Posterior vena cava (tissue), 2 donors: ENCODE measurements at places on chromosomes 2 and 18.

- no peak for DNase-seq
Observed at GRCh38 chr2:157261199-157261782, 3.8 kb downstream of the GALNT5 start.

- DNase-seq: no peak
Observed at GRCh38 chr2:127386246-127386645, 1.5 kb downstream of the MAP3K2 start.

DNA sequence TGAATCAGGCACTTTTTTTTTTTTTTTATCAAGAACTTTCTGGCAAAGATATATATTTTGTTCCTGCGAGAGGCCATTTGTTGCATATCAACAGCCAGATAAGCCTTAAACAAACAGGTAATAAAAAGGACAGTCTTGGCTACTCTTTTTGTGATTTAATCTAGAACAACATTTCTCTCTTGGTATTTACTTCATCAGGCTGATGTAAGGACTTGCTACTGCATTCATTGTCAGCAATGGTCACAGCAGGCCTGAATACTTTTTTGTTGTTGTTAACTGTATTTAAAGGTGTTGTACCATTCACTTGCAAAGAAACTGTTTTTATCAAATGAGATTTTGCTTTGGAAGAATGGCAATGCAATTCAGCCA is 683.8 kb downstream of the IRS1 start:
- DNase-seq: no peak

GRCh38 chr2:183214680-183215079 is 90.4 kb downstream of the NUP35 start:
- DNase-seq: no peak

- DNase-seq: no peak
Observed at GRCh38 chr18:63820694-63821093, 45.5 kb downstream of the SERPINB7 start.
